AG08396 (cell line): ENCODE measurements at places on chromosomes 2 and 18.

GRCh38 chr18:45365835-45366234 lies 249.4 kb upstream of the SLC14A2 start:
- DNase-seq, result peak; percentile 8

GRCh38 chr2:98805412-98806171 lies 74.7 kb upstream of the MGAT4A start:
- no peak for DNase-seq

- DNase-seq, result no peak
These were observed 343.1 kb downstream of the CBLN2 start for GRCh38 chr18:72201032-72201431.

DNA sequence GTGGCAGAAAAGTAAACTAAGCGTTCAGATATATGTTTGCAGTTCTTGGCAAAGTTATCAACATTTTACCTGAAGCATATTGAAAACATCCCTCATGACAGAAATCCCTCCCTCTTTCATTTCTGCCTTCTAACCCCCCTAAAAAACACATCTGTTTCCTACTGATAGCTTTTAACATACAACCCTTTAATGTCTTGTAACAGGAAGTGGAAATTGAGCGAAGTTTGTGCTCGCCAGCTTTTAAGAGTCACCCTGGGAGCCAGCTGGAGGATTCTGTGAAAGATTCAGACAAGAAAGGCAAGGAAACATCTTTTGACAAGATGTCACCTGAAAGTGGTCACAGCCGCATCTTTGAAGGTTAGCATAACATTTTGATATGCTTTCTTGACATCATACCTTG lies 247.4 kb downstream of the XIRP2 start:
- no peak for DNase-seq

DNA sequence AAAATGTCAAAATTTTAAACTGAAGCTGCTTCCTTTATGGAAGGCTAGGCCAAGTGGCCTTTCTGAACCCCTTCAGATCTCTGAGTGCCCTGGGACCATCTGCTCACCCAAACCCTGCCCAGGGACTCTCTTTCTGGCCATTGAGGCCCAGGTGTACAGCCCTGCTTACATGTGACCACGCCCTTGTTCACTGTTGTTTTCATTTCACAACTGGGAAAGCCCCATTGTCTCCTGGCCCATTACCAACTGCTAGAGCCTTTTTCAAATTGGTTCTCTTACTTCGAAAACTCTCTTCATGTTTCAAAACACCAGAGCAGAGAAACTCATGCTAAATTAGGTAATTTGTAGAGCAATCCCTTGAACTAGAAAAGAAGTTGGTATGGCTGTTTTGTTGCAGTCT lies 219.5 kb upstream of the TANK start:
- DNase-seq, result no peak

DNA sequence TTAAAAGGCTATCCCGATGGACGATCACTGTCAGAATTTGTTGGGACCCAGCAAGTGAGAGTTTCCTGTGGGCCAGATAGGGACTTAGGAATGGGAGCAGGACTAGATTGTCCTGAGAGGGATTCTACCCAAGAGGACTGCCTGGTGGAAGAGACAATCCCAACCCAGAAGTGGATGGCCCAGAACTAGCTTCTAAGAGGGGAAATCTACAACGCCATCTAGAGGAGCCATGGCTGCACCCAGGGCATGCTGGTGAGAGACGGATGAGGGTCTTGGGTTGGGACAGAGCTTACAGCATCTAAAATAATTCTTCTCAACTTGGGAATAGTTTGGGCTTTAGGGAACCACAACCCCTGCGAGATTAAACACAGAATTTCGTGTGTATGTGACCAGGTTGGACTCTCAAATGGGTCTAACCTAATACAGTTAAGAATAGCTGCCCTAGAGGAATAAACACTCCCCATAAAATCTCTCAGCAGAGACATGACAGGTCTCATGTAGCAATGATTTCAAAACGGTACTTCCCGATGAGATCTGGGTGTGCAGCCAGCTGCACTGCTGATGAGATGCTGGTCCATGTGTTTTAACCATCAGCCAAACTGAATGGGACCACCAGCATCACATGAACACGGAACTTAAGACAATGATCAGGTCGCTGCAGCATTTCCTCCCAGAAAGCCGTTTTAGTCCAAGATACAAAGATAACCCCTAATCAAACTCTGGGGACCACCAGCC lies 50.8 kb downstream of the CCBE1 start:
- no peak for DNase-seq

- DNase-seq, result no peak
These were observed 1016.4 kb upstream of the CRIM1 start for GRCh38 chr2:35339211-35339610.
